ENCODE measurements at places on chromosomes 7 and 10.

- DNase-seq: no peak
Observed at GRCh38 chr7:86786376-86786775, 142.7 kb downstream of the GRM3 start.

DNA sequence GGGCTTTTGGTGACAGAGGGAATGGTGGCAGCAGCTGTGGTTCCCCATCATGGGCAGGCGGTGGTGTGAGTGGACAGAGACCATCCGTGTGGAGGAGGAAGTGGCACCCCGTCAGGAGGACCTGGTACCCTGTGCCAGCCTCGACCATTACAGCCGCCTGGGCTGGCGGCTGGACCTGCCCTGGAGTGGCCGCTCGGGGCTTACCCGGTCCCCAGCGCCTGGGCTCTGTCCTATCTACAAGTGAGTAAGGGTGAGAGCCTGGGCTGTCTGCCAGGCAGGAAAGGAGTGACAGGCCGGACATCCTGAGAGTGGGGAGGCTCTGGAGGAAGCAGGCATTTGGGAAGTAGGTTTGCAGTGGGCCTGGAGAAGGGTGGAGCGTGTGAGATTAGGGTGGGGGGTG, 2.9 kb upstream of the ZNF467 start:
- DNase-seq: no peak

GRCh38 chr7:44636926-44637325, 30.5 kb downstream of the OGDH start:
- no peak for DNase-seq

DNA sequence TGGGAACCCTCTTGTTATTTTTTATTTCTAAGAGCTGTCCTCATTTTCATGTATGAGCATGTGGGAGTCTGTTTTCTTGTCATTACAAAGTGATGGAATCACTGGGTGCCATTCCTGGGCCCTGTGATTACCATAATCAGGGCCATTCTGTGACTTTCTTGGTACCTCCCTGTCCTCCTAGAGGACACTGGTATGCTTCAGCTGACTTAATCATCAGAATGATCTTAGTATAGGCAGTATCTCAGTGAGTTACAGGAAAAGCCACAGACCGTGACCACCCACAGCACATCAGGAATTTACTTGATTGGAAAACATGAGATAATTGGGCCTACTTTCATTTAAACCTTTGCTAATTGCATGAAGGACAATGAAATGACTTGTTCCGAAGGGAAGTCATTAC, 7.2 kb downstream of the NOM1 start:
- DNase-seq: no peak

DNA sequence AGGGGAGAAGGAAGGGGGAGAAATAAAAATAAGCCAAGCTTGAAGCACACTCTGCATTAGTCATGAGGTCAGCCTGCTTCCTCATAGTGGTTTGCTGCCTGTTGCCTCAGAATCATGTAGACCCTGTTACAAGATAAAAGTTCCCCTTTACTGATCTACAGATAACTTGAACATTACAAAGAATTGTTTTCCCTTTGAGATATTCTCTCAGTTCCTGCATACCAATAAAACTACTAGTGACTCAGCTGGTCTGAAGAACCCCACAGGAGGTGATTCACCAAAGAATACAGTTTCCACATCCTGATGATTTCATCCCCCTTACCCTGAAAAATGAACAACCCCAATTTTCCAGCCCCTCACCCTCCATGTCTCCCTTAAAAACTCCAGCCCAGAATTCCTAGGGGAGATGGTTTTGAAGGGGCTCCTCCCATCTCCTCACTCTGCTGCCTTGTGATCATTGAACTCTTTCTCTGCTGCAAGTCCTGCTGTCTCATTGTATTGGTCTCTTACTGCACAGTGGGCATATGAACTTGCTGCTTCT, 31.5 kb upstream of the NRP1 start:
- DNase-seq: peak; percentile 67

Measured in AG09319 (cell line).